ENCODE measurements at places on chromosomes 6 and 20.
A peak's percentile ranks its signal among the peaks of the same experiment; 100 is the strongest.

DNA sequence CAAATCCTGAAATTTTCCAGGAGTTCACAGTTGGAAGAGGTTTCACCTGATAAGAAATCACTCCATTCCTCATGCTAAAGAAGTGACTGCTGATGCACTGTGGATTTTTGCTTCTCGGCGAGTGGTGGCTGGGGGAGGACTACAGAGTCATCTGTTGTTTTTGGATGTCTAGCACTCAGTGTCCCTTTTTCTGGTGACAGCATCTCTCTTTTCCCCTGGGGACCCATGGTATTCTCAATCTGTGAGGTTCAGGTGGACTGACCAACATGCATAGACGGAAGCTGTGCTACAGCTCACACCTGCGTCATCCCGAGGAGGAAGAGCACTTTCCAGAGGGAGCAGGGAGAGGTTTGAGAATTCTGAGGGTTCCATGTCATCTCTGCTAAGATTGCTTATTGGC, 42.7 kb upstream of the ZNF831 start:
- DNase-seq = no peak

GRCh38 chr6:49849213-49849907, 17.0 kb downstream of the CRISP1 start:
- DNase-seq = no peak

- DNase-seq = no peak
Observed at GRCh38 chr6:56406276-56407269, 159.2 kb upstream of the COL21A1 start.

DNA sequence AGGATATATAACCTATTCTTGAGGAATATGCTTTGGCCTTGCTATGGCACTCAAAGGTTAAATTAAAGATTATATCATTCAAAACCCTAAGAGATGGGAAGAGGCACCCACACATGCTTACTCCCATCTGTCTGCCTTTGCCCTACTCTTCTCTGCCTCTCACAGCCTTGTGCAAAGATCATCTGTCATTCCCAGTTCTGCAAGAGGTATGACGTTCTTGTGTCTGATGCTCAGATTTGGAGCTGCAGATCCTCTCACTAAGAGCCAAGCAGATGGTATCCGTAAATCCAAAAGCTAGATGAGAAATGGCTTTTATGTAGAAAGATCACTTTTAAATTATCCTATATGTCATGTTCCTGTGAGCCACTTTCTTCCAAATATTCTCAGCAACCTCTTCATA, 112.0 kb downstream of the GPR63 start:
- no peak for DNase-seq

- DNase-seq = no peak
Observed at GRCh38 chr20:38585404-38586180, 4.6 kb downstream of the ADIG start.

GRCh38 chr20:60000271-60001042, 42.2 kb downstream of the CDH26 start:
- no peak for DNase-seq

DNA sequence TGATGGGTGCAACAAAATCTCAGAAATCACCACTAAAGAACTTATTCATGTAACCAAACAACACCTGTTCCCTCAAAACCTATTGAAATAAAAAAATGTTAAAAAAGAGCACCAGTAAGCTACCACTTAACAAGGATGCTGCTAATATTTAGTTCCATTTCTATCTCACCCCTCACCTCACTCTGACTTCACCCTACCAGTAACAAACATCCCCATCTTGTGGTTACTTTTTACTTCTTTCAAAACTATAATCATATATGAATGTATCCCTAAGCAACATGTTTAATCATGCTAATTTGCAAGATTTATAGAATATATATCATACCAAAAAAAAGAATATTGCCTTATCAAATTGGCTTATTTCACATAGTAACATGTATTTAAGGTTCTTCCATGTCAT, 27.4 kb upstream of the SLC24A3 start:
- no peak for DNase-seq

DNA sequence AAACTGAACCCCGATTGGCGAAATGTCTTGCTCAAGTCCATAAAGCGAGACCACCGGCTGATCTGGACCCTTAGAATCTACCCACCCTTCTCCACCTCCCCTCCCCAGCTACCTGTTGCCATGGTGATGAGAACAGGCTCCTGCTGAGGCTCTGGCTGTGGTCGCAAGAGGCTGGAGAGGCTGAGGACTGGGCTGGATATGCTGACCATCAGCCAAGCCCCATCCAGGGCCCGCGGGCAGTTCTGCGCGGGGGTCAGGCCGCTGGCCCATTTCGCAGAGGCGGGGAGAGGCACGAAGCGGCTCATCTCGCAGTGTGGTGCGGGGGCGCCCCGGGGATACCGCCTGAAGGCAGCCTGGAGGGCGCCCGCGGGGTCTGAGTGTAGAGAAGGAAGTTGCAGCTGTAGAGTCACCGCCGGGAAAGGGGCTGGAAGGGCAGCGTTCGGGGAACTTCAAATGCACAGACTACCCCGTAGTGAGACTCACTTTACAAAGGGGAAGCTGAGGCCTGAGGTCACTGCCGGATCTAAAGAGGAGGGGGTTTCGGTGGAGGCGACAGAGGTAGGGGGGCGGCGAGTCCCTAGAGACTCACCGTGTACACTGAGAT, 671 bp downstream of the TAPBP start:
- no peak for DNase-seq

DNA sequence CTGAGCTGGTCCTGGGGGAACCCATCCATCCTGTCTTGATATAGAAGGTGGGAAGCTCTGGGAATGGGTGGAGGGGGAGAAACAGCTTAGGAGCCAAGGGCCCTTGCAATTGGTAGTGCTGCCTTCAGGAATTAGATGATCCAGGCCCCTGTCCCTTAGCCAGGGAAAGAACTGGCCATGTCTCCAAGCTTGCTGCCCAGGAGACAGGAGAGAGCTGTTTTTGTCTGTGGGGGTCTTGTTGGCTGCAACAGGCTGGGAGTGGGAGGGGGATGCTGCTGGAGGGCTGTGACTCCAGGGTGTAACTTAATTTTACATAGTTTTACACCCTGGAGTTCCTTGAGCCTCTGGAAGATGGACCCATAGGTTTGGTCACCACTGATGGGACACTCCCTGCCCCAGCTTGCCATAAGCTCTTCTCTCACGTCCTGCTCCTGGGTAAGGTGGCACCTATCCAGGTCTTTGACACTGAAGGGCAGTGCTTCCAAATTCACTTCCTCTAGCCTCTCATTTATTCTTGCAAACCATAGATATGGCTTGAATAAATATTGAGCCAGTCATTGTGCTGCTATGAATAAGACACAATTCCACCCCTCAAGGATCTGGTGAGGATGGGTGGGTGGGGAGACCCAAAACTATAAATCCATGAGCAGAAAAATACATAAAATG, 16.8 kb downstream of the VEGFA start:
- no peak for DNase-seq

GRCh38 chr6:158758451-158758860, 60.7 kb downstream of the EZR start:
- DNase-seq = no peak

GRCh38 chr20:39822667-39823066, 860.5 kb downstream of the DHX35 start:
- DNase-seq = no peak

- no peak for DNase-seq
Observed at GRCh38 chr6:106870069-106870468, 104.5 kb downstream of the CD24 start.

- DNase-seq = no peak
Observed at GRCh38 chr6:134029495-134030455, 22.6 kb downstream of the SLC2A12 start.

- DNase-seq = no peak
Observed at GRCh38 chr20:48703107-48703506, 124.7 kb downstream of the PREX1 start.

GRCh38 chr6:28922004-28922820, 1.6 kb downstream of the TRIM27 start:
- DNase-seq = no peak

GRCh38 chr20:23245553-23246181, 104.9 kb upstream of the NXT1 start:
- no peak for DNase-seq

DNA sequence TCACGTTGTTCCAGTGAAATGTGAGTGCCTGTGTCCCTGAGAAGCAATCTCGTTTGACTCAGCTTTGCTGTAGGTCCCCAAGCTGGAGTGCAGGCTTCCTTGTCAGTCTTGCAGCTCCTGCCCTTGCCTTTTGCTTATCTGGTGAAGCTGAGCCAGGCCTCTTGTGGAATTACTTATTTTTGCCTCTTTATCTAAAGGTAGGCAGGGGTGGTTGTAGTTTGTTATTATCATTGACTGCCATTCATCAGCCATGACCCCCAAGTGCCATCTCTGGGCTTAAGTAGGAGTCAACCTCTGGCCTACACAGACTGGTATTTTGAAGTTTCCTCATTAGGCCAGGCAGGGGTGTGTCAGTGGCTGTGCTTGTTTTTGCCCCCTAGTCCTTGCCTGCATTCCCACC, 2.1 kb downstream of the TMEM14B start:
- no peak for DNase-seq

GRCh38 chr6:41591859-41592502, 45.8 kb downstream of the FOXP4 start:
- peak; percentile 67 for DNase-seq

- DNase-seq = no peak
Observed at GRCh38 chr6:11093376-11093625, 333 bp upstream of the SMIM13 start.

DNA sequence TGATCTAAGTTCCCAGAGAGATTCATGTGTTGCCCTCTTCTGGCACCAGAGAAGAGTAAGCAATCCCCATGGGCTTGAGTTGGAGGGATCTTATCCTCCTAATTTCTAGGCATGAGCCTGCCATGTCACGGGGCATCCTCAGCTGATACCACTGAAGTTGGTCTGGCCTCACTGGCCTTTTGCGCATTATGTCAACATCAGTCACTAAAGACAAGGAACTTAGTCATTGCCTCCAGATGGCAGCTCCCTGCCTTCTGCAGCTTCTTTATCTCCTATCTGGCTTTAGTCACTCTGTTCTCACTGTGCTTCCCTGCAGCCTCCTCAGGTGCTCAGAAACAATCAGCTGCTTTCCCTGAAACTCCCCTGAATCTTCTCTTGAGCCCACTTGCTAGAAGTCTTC, 312.2 kb downstream of the ADGRG6 start:
- no peak for DNase-seq

- DNase-seq = no peak
Observed at GRCh38 chr20:49893242-49894072, 21.9 kb downstream of the SPATA2 start.

GRCh38 chr20:32808438-32808837, 11.3 kb upstream of the MAPRE1 start:
- DNase-seq = no peak

DNA sequence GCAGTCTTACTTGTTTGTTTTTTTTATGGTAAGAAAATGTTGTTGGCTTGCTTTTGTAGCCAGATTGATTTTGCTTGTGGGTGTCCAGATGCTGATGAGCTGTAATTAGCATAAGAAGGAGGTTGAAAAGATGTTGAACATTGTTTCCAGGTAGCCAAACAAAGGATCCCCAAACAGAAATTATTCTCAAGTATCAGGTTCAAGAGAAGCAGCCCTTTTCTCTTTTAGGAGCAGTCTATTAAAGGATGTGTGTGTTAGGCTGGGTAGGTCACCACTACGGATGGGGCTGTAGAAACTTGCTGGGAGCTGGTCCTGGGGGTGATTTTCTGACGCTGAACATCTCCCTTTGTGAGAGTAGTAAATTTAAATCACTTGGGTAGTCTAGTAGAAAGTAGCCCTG, 86.9 kb upstream of the VSTM2L start:
- DNase-seq = no peak

- DNase-seq = no peak
Observed at GRCh38 chr6:142562865-142563264, 261.1 kb downstream of the ADGRG6 start.

DNA sequence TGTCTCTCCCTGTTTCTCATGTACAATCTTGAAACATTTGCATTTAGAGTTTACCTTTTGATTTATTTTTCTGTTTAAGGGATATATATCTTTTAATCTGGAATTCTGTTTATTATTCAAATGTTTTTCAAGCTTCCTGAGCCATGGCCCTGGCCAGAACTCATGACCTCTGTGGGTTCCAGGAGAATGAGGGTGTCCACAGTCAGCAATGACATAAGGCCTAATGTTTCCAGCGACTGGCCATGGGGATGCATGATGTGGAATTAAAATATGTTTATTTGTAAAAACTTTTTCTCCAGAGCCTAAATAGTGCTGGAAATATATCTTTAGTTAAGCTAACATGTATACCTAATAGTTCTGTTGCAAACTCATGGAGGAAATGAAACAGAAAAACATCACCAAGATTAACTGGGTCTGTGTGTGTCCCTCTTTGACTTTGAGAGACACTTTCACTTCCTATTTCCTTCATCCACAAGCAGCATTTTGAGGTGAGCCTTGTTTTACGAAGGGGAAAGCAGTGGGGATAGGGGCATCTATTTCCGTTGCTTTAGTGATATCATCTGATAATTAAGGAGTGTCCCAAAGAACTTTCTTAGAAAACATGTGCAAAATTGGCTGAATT, 87.6 kb downstream of the SMOC2 start:
- DNase-seq = no peak

DNA sequence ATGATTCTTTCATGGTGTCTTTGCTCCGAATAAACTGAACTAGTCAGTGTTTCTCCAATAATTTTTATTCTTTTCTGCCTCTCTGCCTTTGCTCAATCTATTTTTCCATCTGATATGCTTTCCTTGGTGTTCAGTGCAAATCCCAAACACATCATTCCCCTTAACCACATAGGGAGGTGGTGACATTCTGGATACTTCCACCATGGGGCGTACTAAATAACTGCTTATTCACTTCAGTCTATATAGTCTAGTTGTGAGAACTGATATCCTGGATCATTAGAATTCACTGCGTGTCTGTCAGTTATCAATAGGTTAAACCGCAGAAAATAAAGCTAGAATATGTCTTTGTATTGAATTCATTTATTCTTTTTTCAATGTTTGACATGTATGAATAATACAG, 83.1 kb downstream of the KCNQ5 start:
- DNase-seq = no peak

DNA sequence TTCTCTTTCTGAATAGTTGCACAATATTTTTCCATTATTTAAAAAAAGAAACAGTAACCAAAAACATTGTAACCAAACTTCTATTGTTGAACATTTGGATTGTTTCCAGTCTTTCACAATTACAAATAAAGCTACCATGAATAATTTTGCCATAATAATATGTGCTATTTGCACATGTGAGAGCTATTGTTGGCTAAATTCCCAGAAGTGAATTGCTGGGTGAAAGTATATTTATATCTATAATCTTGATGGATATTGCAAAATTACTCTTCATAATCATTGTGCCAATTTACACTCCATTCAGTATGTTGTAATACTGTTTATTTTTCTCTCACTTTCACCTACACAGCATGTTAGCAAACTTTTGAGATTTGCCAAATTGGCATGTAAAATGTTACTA, 36.6 kb upstream of the SLC22A16 start:
- DNase-seq = no peak

GRCh38 chr20:53657279-53657678, 63.6 kb upstream of the ZNF217 start:
- DNase-seq = no peak

DNA sequence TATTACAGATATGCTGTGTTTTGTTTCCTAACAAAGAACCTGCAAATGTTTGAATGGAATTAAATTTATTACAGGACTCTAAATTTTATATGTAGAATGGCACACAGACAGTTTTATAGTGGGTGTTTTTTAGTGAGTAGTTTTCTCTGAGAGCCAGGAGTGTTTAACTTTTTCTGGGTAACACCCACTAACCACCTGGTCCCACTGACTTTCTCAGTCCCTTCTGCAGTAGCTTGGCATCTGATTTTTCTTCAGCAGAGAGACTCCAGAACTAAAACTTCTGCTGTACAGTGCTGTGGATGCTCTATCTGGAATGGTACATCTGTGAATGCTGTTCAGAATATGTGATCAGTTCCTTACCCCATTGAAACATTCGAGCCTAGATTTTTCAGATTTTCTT, 6.3 kb downstream of the YWHAB start:
- DNase-seq = no peak
